Activated T-cell treated with anti-CD3 and anti-CD28 coated beads, Interleukin-2, amount 50 U/mL, for 72 hours (primary cell): ENCODE measurements at places on chromosomes 7 and 10. TPM values are rescaled to one million over a fixed set of nuclear protein-coding genes. Genes with fewer than 3 reads are reported as not detected.

The GIMAP1 gene
- 5.5 TPM for total RNA-seq

DNA sequence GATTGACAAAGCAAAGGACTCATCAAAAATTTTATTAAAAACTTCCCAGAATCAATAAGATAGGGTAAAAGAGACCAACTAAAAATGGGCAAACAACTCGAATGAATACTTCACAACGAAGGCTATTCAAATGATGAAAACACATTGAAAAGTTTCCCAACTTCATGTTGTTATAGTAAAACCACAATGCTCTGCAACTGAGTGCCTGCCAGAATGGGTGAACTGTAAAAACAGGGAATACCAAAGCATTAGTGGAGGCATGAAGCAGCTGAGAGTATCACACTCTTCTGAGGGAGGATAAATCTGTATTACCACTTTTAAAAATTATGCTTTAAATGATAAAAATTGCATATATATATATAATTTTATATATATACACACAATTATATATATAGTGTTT is 1214.7 kb downstream of the SORCS3 start:
- H3K27me3 ChIP-seq, result no peaks in the 10 kb centered on the region
- H3K4me3 ChIP-seq, result no peak overlapping the region
- H3K4me1 ChIP-seq, result peaks cover 10% of the 10 kb centered on the region
- H3K36me3 ChIP-seq, result no peaks in the 10 kb centered on the region
- H3K27ac ChIP-seq, result no peak overlapping the region

The ZNF282 gene
- total RNA-seq, result 161 TPM

DNA sequence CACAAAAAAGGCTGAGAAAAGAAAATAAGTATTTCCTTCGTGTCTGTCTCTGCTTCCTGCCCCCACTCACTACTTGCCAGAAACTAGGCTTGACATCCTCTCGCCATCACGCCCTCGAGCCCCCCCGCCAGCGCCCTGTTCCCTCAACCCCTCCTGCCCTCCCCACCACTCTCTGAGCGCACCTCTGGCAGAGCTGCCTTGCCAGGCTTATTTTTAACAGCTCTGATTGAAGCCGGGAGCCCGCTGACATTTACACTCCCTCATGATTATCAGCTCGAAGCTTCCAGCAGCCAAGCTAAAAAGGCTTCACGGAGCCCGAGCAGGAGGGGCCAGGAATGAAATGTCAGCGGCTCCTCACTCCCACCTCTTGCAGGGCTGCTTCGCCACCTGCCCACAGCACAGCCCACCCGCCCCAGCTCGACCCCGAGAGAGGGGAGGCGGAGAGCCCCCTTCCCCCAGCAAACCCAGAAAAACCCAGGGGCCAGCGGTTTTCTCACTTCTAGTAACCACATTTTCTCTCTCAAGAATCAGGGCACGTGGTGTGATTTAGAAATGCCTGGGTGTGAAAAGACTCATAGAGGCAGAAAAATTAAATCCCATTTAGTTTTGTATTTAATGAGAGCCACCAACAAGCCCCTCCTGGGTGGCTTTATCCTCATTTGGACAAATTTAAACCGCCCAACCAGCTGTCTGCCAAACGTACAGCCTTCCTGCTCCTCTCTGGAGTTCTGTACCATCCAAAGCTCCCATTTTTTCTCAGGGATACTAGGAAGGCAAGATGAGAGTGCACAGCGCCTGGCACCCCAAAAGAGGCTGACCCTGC is 89.3 kb downstream of the SLIT1 start:
- H3K4me1 ChIP-seq, result peaks cover 13% of the 10 kb centered on the region
- peak overlapping the region; percentile 33 for H3K4me3 ChIP-seq
- peaks cover 23% of the 10 kb centered on the region for H3K27me3 ChIP-seq
- no peak overlapping the region for H3K27ac ChIP-seq

GRCh38 chr10:97895915-97896314 is 46.3 kb downstream of the GOLGA7B start:
- H3K27ac ChIP-seq, result no peak overlapping the region
- no peak overlapping the region for H3K4me3 ChIP-seq
- DNase-seq, result no peak
- H3K27me3 ChIP-seq, result peaks cover 6% of the 10 kb centered on the region
- H3K4me1 ChIP-seq, result no peaks in the 10 kb centered on the region
- H3K36me3 ChIP-seq, result no peaks in the 10 kb centered on the region

The CLCN1 gene
- not detected for total RNA-seq

GRCh38 chr10:131846240-131847101 is 54.3 kb upstream of the PPP2R2D start:
- no peak overlapping the region for H3K4me3 ChIP-seq
- no peaks in the 10 kb centered on the region for H3K27me3 ChIP-seq
- no peak overlapping the region for H3K27ac ChIP-seq

The CPA2 gene
- total RNA-seq, result not detected

The HNRNPH3 gene
- 139 TPM for total RNA-seq

DNA sequence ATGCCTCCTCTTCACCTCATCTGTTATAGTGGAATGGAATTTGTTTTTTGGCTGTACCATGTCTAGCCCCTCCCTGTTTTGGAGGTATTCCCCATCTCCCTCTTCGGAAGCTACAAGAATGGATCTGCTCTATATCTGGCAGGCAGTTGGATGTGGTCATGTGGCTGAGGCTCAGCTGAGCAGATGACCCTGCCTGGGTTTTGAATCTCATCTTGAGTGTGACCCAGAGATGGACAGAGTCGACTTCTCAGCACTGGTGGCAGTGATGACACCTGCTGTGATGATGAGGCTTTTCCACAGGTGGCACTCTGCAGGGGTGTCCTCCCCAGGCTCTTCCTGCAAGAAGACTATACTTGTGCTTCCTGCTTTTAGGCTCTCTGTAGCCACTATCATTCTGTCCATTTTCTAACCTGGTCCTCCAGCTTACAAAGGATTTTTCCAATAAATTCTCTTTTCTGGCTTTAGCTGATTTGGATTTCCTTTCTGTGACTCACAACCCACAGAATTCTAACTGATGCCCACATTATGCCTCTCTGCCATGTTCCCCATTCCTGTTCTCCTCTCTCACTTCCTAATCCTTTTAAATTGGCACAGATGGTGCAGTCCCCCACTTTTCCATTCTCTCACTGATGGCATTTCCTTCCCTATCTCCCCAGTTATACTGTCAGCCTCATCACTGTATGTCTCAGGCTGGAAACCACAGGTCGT is 7.5 kb upstream of the ARHGAP22 start:
- H3K27ac ChIP-seq, result no peak overlapping the region
- no peak overlapping the region for H3K4me3 ChIP-seq
- peaks cover 48% of the 10 kb centered on the region for H3K27me3 ChIP-seq
- H3K4me1 ChIP-seq, result no peaks in the 10 kb centered on the region
- no peak for DNase-seq
- peaks cover 1% of the 10 kb centered on the region for H3K36me3 ChIP-seq

- H3K36me3 ChIP-seq, result no peaks in the 10 kb centered on the region
- no peak overlapping the region for H3K4me3 ChIP-seq
- peaks cover 14% of the 10 kb centered on the region for H3K4me1 ChIP-seq
Measured at GRCh38 chr10:22816298-22816653, 101.9 kb upstream of the PIP4K2A start.

DNA sequence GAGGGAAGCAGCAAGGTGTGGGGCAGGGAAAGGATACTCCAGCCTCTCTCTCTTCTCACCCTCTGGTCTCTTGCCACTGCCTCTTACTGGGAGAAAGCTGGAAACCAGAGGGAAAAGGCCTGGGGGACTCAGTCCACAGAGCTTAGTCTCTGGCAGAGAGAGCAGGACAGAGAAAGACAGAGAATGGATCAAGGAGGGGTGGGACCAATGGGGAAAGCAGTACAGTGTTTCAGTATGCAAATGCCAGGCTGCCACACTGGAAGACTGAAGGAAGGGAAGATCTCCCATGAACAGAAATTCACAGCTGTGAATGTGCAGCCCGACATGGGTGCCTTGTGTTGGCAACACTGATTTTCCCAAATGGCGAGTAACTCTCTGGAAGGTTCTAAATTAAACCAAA is 40.4 kb downstream of the CREB5 start:
- no peaks in the 10 kb centered on the region for H3K36me3 ChIP-seq
- H3K4me3 ChIP-seq, result no peak overlapping the region
- no peak for DNase-seq
- no peak overlapping the region for H3K27ac ChIP-seq
- H3K27me3 ChIP-seq, result peaks cover 49% of the 10 kb centered on the region
- no peaks in the 10 kb centered on the region for H3K4me1 ChIP-seq

DNA sequence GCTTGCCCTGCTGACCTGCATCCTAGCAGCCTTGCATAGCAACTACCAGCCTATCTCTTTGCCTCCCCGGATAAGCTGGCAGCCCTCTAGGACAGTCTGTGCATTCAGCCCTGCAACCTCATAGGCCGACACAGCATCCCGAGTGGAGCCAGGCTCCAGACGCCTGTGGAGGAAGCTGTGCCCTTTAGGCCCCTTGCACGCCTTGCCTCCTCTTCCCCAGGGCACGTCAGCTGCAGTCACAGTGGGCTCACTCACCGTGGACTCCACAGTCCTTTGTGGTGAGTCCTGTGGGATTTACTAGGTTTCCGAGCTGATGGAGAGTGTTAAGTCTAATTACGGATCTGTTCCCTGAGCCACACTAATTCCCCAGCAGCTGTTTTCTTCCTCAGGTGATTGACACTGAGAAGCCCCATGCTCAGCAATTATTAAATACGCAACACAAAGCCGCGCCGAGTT is 540.0 kb downstream of the TCERG1L start:
- no peaks in the 10 kb centered on the region for H3K27me3 ChIP-seq
- no peaks in the 10 kb centered on the region for H3K4me1 ChIP-seq
- no peak overlapping the region for H3K27ac ChIP-seq
- H3K36me3 ChIP-seq, result peaks cover 5% of the 10 kb centered on the region
- DNase-seq, result no peak

The OR2A1 gene
- total RNA-seq, result not detected

DNA sequence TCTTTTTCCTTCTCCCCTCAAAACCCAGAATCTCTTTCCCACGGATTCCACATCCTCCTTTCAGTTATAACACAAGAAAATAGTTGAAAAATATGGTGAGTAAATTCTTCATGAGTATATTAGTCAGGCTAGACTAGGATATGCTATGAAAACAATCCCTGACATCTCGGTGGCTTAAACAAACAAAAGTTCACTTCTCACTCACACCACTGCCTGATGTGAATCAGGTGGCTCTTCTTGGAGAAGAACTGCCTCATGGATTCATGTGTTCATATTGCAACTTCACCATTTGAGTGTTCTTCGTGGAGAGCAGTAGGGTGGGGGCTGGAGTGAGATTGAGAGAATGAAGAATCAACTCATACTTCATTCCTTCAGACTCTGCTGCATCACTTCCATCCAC is 204.1 kb downstream of the PHF14 start:
- H3K27me3 ChIP-seq, result no peaks in the 10 kb centered on the region
- DNase-seq, result no peak
- H3K36me3 ChIP-seq, result no peaks in the 10 kb centered on the region
- H3K4me1 ChIP-seq, result no peaks in the 10 kb centered on the region
- H3K27ac ChIP-seq, result no peak overlapping the region
- no peak overlapping the region for H3K4me3 ChIP-seq

The PON1 gene
- not detected for total RNA-seq

The CAMK2B gene
- 1.4 TPM for total RNA-seq

The AUTS2 gene
- total RNA-seq, result 7.9 TPM

The ZNF746 gene
- 21.9 TPM for total RNA-seq

The GSTO2 gene
- 6.8 TPM for total RNA-seq

GRCh38 chr10:92200564-92200963 is 90.3 kb downstream of the CPEB3 start:
- no peak overlapping the region for H3K4me3 ChIP-seq
- H3K27me3 ChIP-seq, result no peaks in the 10 kb centered on the region
- no peaks in the 10 kb centered on the region for H3K4me1 ChIP-seq
- no peak for DNase-seq
- H3K36me3 ChIP-seq, result no peaks in the 10 kb centered on the region

- no peaks in the 10 kb centered on the region for H3K27me3 ChIP-seq
- H3K4me3 ChIP-seq, result no peak overlapping the region
- no peaks in the 10 kb centered on the region for H3K36me3 ChIP-seq
- H3K27ac ChIP-seq, result no peak overlapping the region
- H3K4me1 ChIP-seq, result no peaks in the 10 kb centered on the region
- DNase-seq, result no peak
Measured at GRCh38 chr10:124287791-124288190, 130.9 kb downstream of the OAT start.

GRCh38 chr7:12418452-12418851 is 14.8 kb upstream of the VWDE start:
- no peak for DNase-seq
- H3K4me3 ChIP-seq, result no peak overlapping the region
- H3K27ac ChIP-seq, result no peak overlapping the region
- H3K4me1 ChIP-seq, result no peaks in the 10 kb centered on the region
- no peaks in the 10 kb centered on the region for H3K36me3 ChIP-seq

DNA sequence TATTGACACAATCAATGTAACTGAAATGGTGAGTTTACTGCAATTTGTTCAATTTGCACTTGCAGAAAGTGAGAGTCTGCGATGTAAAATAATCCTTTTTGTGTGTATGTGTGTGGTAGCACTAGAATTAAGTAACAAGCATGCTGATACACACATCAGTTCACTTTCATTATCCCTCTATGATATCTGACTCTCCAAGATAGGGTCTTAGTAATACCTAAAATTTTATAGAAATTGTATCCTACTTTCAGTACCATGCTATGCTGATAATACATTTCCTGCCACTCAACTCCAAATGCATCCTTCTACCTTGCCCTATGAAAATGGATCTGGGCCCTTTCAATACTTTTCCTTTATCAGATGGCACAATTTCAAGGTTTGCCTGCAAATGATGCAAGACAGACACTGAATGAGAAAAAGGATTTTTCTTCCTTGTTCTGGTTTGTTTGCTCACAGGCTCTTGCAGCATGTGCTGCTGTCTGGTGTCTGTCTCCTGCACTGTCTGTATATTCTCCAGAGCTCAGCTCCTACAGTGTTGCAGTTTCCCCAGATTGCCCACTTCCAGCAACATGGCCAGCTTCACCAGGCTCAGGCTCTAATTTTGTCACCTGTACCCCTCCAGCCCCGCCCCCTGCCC is 297.9 kb upstream of the HGF start:
- H3K27me3 ChIP-seq, result no peaks in the 10 kb centered on the region
- no peak for DNase-seq
- no peaks in the 10 kb centered on the region for H3K36me3 ChIP-seq
- H3K4me1 ChIP-seq, result no peaks in the 10 kb centered on the region
- H3K4me3 ChIP-seq, result no peak overlapping the region
- H3K27ac ChIP-seq, result no peak overlapping the region

- DNase-seq, result no peak
- H3K4me1 ChIP-seq, result peaks cover 17% of the 10 kb centered on the region
- no peak overlapping the region for H3K27ac ChIP-seq
- no peak overlapping the region for H3K4me3 ChIP-seq
- no peaks in the 10 kb centered on the region for H3K36me3 ChIP-seq
Measured at GRCh38 chr7:157614457-157615020, 277.7 kb downstream of the DNAJB6 start.

GRCh38 chr10:129945526-129945925 is 18.5 kb downstream of the EBF3 start:
- H3K4me3 ChIP-seq, result no peak overlapping the region
- no peak for DNase-seq
- H3K27me3 ChIP-seq, result peaks cover 7% of the 10 kb centered on the region
- no peak overlapping the region for H3K27ac ChIP-seq

- H3K27ac ChIP-seq, result no peak overlapping the region
Measured at GRCh38 chr7:127413326-127413725, 20.8 kb upstream of the ZNF800 start.

The PAPOLB gene
- total RNA-seq, result 0.05 TPM

The NME8 gene
- total RNA-seq, result not detected

GRCh38 chr10:3760083-3760482 is 24.9 kb downstream of the KLF6 start:
- H3K36me3 ChIP-seq, result peaks cover 16% of the 10 kb centered on the region
- H3K4me3 ChIP-seq, result no peak overlapping the region
- no peak for DNase-seq
- peaks cover 99% of the 10 kb centered on the region for H3K4me1 ChIP-seq
- H3K27me3 ChIP-seq, result no peaks in the 10 kb centered on the region

GRCh38 chr10:72419241-72419640 is 64.5 kb upstream of the DNAJB12 start:
- H3K36me3 ChIP-seq, result peaks cover 11% of the 10 kb centered on the region
- no peaks in the 10 kb centered on the region for H3K27me3 ChIP-seq
- H3K4me1 ChIP-seq, result no peaks in the 10 kb centered on the region
- DNase-seq, result no peak
- no peak overlapping the region for H3K27ac ChIP-seq
- H3K4me3 ChIP-seq, result no peak overlapping the region

The OR2A12 gene
- total RNA-seq, result not detected
